ENCODE measurements at places on chromosomes 5 and 9.

- DNase-seq: no peak
Observed at GRCh38 chr9:18847576-18848275, 185.3 kb downstream of the SAXO1 start.

DNA sequence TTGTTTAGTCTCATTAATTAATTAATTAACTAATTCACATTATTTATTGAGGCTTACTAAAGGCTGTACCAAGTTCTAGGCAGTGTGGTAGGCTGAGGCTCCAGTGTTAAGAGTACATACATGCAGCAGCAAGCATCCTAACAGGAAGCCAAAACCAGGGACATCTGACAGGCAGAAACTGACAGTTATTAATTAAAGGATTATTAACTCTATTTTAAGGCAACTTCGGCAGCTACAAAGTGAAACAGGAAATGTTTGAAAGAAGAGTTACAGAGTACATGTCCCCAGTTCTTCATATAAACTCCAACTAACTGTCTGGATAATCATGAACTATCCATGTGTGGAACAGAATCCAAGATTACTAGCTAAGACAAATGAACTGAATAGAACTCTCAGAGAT lies 39.3 kb upstream of the GABRB2 start:
- DNase-seq: no peak

DNA sequence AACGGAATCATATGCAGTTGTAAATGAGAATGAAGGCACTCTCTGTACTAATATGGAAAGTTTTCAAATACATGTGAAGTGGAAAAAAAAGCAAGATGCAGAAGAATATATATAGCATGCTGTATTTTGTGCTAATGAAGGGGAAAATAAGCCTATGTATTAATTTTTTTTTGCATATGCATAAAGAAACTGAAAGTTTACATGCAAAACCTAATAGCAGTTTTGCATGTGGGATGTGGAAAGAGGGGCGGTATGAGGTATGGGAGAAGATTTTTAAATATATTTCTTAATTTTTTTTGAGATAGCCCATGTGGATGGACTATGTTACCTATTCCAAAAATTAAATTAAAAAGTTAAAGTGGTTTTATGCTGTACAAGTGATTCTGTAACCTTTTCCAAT lies 83.7 kb upstream of the IL12B start:
- DNase-seq: no peak

- DNase-seq: no peak
Observed at GRCh38 chr5:16143361-16144049, 36.1 kb downstream of the MARCHF11 start.

DNA sequence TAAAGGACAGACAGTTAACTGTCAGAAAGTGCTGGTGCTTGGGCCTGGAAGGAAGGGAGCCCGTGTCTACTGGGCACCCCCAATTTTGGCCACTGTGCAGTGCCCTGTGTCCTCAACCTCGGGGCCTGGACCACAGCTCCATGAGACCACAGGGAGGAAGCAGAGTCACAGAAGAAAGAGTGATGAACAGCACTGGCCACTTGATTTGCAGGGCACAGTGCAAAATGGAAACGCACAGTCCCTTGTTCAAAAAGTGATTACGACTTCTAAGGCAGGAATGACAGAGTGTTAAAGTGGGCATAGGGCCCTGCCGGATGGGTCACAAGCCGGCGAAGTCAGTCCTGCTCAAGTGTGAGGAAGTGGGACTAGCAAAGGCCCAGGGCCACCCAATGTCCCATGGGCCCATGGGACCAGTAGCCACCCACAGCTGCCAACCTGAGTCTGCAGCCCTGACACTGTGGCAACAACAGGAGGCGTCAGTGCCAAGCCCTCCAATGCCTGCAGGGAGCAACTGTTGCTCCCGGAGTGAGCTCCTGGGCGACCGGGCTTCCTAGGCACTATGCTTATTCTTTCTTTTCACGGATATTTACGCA lies 85.4 kb downstream of the ADAMTS2 start:
- peak; percentile 4 for DNase-seq

DNA sequence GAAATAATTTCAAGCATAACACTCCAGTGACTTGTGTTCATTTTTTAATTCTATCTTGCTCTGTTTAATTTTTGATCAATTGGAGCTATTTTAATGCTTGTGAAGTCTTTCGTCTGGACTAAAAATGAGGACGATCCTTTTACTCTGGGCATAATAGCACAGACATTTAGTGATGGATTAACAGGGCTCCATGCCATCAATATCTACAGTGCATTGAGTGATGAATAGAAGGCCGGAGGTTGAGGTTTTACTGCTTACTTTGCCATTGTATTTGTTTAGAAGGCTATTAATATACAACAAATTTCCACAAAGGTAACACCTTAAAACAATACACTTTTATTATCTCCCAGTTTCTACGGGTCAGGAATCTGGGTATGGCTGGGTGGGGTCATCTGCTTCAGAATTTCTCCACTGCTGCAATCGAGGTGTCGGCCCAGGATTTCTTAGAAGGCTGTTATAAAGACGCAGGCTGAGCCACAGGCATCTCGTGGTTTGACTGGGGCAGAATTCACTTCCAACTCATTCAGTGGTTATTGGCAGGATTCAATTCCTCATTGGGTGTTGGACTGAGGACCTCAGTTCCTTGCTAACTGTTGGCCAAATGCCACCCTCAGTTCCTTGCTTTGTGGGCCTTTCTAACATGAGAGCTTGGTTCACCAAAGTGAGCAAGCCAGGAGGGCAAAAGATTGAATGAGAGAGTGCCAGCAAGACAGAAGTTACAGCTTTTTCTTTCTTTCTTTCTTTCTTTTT lies 265.4 kb upstream of the VLDLR start:
- DNase-seq: no peak

DNA sequence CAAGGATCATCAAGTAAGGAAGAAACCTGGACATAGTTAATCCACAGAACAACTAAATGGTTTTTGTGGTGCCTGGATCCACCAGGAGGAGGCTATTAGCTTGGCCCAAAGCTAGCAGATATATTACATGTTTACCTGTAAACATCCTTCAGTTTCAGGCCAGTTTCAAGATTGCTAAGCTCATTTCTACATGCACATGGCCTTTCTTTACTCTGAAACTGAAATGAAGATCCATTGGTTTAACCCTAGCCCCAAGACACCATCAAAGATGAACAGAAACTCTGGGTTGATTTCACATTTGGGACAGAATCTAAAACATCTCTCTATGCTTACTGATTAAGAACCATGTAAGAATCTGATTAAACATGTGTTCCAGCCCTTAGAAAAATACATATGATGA lies 611.8 kb downstream of the TLE1 start:
- no peak for DNase-seq

DNA sequence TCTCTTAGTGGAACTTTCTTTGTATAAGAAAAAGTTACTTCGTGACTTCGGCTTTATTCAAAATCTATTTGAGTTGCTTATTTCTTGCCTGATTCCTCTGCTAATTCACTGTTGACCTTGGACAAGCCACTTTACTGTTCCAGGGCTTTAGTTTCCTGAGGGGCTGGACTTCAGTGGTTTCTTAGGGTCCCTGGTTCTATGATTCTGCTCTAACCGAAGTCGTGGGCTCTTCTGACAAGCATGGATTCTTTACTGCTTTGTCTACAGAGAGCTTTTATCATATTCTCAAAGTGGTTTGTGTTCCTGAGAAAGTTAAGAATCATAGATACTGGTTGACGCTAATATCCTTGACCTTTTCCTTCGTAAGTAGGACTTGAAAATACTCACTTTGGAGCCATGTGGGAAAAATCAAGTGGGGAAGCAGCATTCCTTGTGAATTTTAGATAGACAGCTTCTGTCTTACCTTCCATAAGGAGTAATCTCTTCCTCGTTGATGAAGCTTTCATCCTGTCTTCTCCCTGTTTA lies 21.1 kb downstream of the EXOSC2 start:
- no peak for DNase-seq

GRCh38 chr5:4570047-4570995 lies 569.8 kb upstream of the ADAMTS16 start:
- no peak for DNase-seq

- no peak for DNase-seq
Observed at GRCh38 chr5:172096207-172096940, 89.9 kb upstream of the FBXW11 start.

DNA sequence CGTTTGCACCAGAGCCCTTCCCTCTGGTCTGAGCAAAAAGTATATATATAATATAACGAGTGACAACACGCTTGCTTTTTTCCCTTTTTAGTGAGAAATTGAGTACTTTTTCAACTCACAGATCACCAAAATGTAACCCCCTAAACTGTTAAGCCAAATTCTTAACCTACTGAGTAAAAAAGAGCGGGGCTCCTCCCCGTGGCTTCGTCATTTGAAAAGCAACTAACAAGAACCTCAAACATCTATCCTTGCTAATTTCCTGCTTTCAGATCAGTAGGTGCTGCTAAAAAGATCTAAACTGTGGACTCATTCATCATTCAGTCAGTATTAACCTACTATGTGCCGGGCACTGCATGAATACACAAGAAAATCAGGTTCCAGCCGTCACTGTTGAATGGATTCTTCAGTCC lies 1.0 kb upstream of the PTBP3 start:
- DNase-seq: no peak

GRCh38 chr5:11905206-11905605 lies 960 bp upstream of the CTNND2 start:
- DNase-seq: no peak

GRCh38 chr9:137194909-137195308 lies 5.6 kb downstream of the TPRN start:
- no peak for DNase-seq

All from activated B cell treated with CpG ODN at 0.5 μM for 24 hours (primary cell).